ENCODE measurements at places on chromosomes 6 and 20. TPM values are rescaled to one million over a fixed set of nuclear protein-coding genes. Genes with fewer than 3 reads are reported as not detected.

- no peaks in the 10 kb centered on the region for H3K27me3 ChIP-seq
- no peak for DNase-seq
- no peak overlapping the region for H3K27ac ChIP-seq
- H3K36me3 ChIP-seq: peaks cover 3% of the 10 kb centered on the region
- H3K4me3 ChIP-seq: no peak overlapping the region
- peaks cover 9% of the 10 kb centered on the region for H3K4me1 ChIP-seq
Observed at GRCh38 chr6:39849764-39850163, 57.6 kb downstream of the DAAM2 start.

GRCh38 chr6:91132461-91132860, 545.6 kb upstream of the MAP3K7 start:
- no peaks in the 10 kb centered on the region for H3K4me1 ChIP-seq
- no peaks in the 10 kb centered on the region for H3K36me3 ChIP-seq
- DNase-seq: no peak
- no peak overlapping the region for H3K27ac ChIP-seq

- H3K4me3 ChIP-seq: no peak overlapping the region
- H3K27me3 ChIP-seq: no peaks in the 10 kb centered on the region
- no peak overlapping the region for H3K27ac ChIP-seq
- DNase-seq: no peak
- no peaks in the 10 kb centered on the region for H3K4me1 ChIP-seq
Observed at GRCh38 chr20:43893930-43894329, 20.7 kb upstream of the TOX2 start.

The HLA-DQB1 gene
- 36.1 TPM for total RNA-seq

The PI3 gene
- 44.9 TPM for total RNA-seq

DNA sequence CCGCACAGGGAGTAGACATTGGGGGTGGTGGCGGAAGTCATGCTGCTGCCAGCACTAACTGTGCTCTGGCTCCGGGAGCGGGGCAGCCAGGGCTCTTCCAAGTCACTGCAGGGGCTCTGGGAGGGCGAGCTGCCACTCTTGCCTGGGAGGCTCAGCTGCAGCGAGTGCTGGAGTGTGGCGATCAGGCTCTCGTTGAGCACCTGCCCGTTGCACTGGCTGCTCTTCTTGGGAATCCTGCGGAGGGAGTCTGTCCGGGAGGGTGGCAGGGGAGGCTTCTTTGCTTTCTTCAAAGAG, 28.0 kb downstream of the HEBP2 start:
- DNase-seq: no peak
- no peaks in the 10 kb centered on the region for H3K27me3 ChIP-seq

- no peak overlapping the region for H3K4me3 ChIP-seq
- no peaks in the 10 kb centered on the region for H3K36me3 ChIP-seq
- no peaks in the 10 kb centered on the region for H3K27me3 ChIP-seq
- no peak overlapping the region for H3K27ac ChIP-seq
Observed at GRCh38 chr20:43789593-43789992, 62.8 kb upstream of the GTSF1L start.

The OXT gene
- not detected for total RNA-seq
